ENCODE measurements at places on chromosomes 7 and 10.

GRCh38 chr10:96586419-96587263 is at the start of gene TM9SF3:
TSS of gene TM9SF3 (minus strand) at chr10:96587012. CDS start at chr10:96586835, 177 bp downstream.
- DNase-seq, result peak; percentile 94

DNA sequence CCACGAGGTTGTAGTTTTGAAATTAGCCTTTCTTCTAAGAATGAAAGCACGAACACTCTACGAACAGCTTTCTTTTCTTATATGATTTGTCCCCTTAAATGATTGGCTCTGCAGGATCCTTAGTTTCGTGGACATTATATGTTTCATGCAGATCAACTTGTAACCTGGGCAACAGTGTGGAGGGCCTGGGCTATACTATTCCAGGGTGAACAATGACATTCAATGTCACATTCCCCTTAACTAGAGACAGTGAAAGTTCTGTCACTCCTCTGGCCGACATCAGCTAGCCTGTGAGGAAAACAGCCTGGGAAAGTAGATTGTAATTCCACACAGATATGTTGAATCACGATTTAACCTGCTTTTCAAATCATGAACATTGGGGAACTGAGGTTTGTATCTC is 23.4 kb downstream of the TAS2R16 start:
- no peak for DNase-seq

- DNase-seq, result no peak
Measured at GRCh38 chr10:124305131-124305530, 113.6 kb downstream of the OAT start.

DNA sequence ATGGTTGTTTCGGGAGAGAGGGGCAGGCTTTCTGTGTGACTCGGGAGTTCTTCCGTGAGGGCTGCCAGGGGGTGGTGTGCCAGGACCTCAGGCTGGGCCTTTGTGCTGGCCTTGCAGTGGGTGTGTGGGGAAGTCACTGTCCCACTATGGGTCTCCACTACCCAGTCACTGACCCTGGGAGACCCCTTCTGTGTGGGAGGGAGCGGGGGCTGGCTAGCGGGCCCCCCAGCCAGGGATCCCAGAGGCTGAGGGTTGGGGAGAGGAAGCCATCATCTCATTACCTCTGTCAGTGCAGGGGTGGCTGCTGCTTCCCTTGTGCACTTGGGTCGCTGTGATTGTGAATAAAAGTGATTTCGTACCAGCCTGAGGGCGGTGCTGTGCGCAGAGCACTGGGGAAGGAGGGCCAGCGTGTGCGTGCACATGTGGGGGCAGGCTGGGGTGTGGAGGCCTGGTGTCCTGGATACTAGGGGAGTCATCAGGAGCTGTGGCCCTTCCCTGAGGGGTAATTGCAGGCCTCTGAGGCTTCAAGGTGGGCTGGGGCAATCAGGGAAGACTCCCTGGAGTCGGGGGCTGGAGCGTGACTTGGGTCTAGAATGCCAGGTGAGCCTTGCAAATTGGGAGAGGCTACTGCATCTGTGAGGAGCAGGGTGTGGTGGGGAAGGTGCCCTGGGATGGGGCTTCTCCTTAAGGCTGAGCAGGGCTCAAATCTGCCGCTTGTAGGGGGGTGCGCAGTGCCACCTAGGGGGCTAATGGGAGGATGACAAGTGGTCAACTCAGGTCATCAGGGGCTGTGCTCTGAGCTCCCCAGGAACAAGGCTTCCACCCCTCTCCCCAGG is 98.9 kb downstream of the NEURL1 start:
- no peak for DNase-seq

GRCh38 chr7:40230101-40230500 is 95.3 kb downstream of the SUGCT start:
- no peak for DNase-seq

DNA sequence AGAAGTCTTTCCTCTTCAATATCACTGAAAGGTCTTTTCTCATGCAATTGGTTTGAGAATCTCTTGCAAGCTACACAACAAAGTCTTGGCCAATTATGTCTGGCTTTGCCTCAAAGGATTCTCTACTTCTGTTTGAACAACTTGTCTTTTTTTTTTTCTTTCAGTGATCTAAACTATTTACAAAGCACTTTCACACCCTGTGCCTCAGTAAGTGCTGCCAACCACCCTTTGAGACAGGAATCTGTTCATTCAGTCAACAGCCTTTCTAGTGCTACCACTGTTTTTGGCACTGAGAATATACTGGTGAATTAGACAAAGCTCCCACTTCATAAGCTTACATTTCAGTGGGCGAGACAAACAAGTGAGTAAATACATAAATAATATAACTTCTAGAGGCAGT is 26.9 kb upstream of the SDK1 start:
- DNase-seq, result no peak

GRCh38 chr10:49099046-49099445 is 16.3 kb downstream of the VSTM4 start:
- DNase-seq, result no peak

Data from ureter (tissue), 1 donor.